H54 (cell line): ENCODE measurements at places on chromosomes 6 and 20.

GRCh38 chr6:136952714-136953260 lies 30.7 kb downstream of the SLC35D3 start:
- DNase-seq = no peak

DNA sequence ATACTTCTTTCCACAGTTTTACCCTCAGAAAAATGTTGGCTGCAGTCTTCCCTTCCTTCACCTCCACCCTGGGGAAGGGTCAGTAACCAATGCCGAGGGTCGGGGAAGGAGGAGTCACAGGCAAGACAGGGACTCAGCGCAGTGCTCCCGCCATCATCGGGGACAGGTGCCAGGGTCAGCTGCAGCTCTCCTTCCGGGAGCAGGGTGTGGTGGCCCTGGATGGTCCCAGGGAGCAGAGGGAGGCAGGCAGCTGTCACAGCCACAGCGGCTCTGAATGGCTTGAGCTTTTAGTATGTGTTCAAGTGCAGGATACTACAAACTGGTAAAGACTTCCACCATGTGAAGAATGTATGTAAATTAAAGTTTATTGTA lies 26.0 kb upstream of the PI16 start:
- DNase-seq = no peak

DNA sequence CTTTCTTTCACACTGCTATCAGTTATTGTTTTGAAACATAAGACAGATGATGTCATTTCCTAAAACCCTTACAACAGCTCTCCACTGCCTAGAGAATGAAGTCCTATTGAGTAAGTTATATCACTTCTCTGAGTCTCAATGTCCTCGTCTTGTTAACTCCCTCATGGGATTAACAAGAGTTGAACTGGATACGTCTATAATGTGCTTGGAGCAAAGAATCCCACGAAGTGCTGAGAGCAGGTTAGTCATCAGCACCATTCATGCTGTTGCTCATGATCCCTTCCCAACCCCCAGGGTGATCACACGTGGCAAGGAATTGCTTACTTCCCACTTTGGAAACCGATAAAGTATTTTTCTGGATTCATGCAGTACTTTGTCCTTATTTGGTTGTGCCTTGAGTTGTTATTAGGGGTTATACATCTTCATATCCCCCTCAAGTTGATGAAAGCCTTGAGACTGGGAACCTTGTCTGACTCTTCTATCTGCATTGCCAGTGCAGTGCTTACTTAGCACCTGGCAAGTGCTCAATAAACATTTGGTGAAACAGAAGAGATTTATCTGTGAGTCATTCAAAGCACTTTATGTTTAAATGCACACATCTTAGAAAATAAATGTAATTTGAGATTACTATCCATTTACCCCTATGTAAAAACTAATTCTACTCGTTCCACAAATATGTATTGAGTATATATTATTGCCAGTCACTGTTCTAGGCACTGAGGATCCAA lies 487.5 kb downstream of the EPM2A start:
- DNase-seq = peak; percentile 11

DNA sequence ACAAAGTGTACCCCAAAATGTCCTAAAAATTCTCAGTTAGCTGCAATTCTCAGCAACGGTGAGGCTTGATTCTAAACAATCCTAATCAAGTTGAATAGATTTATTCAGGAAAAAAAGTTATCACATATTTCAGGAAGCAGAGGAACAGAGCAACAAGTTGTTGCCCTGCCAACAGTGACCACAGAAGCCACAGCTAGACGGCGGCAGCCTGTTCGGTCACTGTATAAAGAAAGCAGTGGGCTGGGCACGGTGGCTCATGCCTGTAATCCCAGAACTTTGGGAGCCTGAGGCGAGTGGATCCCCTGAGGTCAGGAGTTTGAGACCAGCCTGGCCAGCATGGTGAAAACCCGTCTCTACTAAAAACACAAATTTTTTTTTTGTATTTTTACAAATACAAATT lies 171.2 kb upstream of the BMP5 start:
- DNase-seq = peak; percentile 17

DNA sequence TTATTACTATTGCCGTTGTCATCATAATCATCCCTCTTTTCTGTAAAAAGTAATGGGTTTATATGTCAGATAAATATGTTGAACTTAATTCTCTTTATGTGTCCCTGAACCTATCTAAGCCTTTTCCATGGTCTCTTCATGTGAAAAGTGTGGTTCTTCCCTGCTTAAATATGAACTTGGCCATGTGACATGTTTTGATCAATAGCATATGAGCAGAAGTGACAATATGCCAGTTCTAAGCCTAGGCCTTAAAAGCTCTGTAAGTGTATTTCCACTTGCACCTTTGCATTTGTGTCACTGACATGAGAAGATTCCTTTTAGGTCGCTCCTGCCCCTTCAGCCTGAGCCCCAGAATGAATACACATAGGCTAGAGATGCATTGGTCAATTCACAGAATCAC lies 188.4 kb upstream of the CCN2 start:
- no peak for DNase-seq

GRCh38 chr20:37504404-37505096 lies 16.5 kb upstream of the NNAT start:
- no peak for DNase-seq

DNA sequence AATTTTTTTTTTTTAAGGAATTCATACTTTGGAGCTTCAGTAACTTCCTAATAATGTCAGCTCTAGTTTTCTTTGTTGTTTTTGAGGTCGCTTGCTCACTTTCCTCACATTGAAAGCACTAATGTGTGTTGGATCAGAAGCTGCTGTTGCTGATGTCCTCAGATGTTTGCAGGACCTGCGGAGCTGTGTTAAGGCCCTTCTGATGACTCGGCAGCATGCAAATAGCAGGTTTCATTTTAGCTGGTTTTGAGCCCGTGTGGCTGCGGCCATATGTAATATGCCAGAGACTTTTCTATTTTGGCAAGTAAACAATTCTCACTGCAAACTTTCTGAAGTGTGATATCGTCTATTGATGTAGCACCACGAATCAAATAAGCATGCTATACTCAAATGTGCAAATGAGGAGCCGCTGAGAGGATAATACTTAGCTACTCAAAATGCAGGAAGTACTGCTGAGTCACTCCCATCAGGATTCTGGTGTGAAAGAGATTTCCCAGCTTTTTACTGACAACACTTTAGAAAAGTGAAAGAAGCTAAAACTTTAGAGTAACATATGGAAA lies 187.8 kb downstream of the SASH1 start:
- DNase-seq = peak; percentile 21

DNA sequence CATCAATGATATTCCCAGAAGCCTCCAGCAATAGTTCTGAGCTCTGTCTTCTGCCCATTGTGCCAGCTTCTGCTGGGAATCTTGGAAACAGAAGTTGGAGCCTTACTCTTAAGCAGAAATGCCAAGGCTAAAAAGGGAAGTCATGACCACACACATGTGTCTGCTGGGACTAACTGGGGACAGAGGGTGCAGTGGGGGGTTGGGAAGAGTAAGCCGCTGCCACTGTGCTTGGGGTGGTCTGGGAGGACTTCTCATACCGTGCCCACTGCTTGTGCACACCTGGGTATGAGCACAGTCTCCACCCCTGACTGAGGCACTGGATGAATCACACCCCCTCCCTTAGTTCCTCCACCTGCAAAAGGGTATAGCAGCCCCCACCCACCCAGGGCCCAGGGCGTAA lies 90.7 kb downstream of the CDC5L start:
- DNase-seq = no peak

GRCh38 chr6:12208190-12208589 lies 82.0 kb upstream of the EDN1 start:
- peak; percentile 63 for DNase-seq

GRCh38 chr20:12911372-12911771 lies 97.4 kb upstream of the SPTLC3 start:
- no peak for DNase-seq

- DNase-seq = peak; percentile 9
These were observed 82.8 kb downstream of the MLIP start for GRCh38 chr6:54194067-54194466.

DNA sequence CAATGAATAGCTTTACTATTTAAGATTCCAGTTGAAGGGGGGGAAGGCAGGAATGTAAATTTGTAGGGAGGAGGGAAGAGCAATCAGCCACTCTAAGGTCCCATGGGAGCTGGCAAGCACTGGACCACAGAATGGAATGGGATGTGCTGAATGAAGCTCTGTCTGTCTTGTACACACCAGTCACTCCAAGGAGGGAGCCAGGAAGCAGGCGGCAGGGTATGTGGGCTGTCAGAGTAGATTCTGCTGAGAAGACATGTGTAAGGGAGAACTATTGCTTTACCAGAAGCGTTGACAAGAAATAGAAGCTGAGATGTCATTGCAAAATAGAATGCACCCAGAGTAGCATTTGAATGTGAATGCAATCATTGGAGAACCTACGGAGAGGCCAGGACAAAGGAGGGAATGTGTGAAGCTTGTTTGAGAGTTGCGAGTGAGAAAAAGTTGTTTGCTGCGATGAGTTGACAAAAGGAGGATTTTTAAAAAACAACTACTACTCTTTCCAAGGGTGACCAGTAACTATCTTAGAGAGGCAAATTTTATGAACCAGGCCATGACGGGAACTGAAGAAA lies 25.2 kb upstream of the PDE7B start:
- DNase-seq = no peak

GRCh38 chr6:11214084-11214833 lies 18.2 kb downstream of the NEDD9 start:
- DNase-seq = no peak

- no peak for DNase-seq
These were observed 263.4 kb upstream of the MAN1A1 start for GRCh38 chr6:119612911-119613381.

DNA sequence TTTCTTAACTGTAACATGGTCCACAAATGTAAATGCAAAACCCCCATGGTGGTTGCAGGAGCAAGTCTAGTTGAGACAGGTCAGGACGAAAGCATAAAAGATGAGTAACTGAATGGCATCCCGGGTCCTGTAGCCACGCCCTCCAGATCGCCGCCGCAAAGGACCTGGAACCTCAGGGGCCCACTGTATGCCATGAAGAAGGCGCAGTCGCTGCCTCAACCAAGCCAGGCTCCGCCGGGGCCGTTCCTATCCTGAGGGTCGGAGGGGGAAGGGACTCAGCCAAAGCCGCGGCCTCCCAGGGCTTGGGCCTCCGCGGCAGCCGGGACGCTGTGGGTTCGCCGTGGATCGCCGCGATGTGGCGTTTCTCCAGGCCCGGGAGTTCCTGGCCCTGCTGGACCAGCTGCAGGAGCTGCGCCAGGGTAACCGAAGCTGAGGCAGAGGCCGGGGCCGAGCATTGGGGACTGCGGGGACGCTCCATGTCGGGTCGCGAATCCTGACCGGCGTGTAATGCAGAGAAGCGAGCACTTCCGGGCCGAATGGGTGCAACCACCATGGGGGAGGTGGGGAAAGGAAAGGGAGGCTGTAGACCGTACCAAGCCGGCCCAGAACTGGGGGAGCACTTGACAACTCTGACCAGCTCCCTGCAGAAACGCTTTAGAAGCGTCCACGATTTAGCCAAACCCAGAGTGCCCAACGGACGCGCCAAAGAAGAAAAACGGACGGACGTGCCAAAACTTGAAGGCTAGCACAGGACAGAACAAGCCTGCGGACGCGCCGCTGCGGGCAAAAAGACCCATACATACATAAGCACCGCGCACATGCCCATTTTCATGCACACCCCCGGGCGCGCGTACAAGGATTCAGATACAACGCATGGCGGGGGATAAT lies 11.1 kb downstream of the RPL7L1 start:
- peak; percentile 77 for DNase-seq

DNA sequence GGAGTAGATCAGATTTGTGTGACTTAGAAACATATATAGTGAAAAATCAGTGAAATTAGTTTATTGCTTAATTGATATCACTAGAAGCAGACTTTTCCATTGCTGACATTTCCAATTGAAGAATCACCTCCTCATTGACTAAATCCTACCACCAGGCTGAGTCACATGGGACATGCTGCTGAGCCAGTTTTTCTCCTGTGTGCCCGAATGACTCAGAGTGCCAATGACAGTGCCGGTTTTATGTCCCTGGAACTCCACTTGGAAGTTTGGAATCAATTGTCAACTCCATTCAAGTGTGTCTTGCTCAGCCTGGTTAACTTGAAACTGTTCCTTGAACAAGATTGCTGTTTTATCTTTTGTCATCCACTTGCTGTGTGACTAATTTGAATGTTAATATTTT lies 316.1 kb upstream of the PRDM1 start:
- DNase-seq = peak; percentile 4

- no peak for DNase-seq
These were observed 69.3 kb downstream of the SYNJ2 start for GRCh38 chr6:158050955-158051354.

- DNase-seq = no peak
These were observed 61.4 kb upstream of the MTRF1L start for GRCh38 chr6:153063936-153064335.

DNA sequence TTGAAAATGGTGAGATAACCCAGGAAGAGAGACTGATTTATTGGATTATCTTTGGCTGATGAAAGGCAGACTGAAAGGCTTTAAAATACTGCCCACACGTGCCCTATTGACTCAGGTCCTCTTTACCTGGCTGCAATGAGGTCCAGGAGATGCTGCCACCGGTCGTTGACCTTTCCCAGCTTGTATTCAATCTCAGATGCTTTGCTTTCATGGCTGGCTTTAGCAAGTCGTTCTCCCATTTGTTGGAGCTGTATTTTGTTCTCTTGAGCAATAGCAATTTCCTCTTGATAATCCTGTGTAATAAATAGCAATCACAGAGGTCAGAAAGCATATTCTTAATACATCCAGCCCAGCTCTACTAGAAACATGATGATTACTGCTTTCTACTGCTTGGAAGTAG lies 368.8 kb downstream of the ESR1 start:
- DNase-seq = no peak

GRCh38 chr6:110815015-110815410 lies 256 bp downstream of the CDK19 start:
- no peak for DNase-seq

DNA sequence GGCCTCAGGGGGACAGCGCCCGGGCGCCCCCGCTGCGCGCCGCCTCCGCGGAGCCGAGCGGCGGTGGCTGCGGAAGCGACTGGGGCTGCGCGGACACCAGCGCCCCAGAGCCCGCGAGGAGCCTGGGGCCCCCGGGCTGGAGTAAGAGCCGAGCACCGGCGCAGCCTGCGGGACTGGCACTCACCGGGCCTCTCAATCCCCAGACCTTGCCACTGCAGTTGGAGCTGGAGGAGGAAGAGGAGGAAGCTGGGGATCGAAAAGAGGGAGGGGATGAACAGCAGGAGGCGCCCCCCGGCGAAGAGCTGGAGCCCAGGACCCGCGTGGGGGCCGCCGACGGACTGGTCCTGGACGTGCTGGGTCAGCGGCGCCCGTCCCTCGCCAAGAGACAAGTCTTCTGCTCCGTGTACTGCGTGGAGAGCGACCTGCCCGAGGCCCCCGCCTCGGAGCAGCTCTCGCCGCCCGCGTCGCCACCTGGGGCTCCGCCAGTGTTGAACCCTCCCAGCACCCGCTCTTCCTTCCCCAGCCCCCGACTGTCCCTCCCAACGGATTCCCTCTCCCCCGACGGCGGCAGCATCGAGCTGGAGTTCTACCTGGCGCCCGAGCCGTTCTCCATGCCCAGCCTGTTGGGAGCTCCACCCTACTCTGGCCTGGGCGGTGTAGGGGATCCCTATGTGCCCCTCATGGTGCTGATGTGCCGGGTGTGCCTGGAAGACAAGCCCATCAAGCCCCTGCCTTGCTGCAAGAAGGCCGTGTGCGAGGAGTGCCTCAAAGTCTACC lies 590 bp downstream of the RNF217 start:
- DNase-seq = peak; percentile 12

- DNase-seq = no peak
These were observed 56.8 kb downstream of the EYA2 start for GRCh38 chr20:46951405-46951804.
